ENCODE measurements at places on chromosomes 12 and 14.
A peak's percentile ranks its signal among the peaks of the same experiment; 100 is the strongest.

DNA sequence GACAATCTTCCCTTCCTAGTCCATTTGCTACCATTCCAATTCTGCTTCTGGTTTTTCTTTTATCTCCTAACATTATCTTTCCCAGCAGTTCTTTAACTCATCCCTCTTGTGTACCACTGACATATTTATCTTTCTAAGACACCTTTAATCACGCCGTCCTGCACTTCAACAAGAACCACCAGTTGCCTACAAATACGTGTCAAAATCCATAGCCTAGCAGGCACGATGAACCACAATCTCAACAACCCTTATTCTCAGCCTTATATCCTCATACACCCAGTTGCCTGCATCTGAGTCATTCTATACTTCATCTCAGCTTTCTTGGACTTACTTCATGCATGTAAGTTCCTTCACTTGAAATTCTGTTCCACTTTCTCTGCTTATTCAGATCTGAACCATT lies 16.4 kb upstream of the ST8SIA1 start:
- no peak for DNase-seq
- H3K4me3 ChIP-seq: no peak overlapping the region
- H3K27ac ChIP-seq: no peak overlapping the region
- no peaks in the 10 kb centered on the region for H3K36me3 ChIP-seq
- H3K4me1 ChIP-seq: no peaks in the 10 kb centered on the region

GRCh38 chr12:123602651-123603195 lies 824 bp downstream of the DDX55 start:
- H3K27ac ChIP-seq: peak overlapping the region; percentile 87
- no peaks in the 10 kb centered on the region for H3K27me3 ChIP-seq
- peak overlapping the region; percentile 95 for H3K4me3 ChIP-seq

DNA sequence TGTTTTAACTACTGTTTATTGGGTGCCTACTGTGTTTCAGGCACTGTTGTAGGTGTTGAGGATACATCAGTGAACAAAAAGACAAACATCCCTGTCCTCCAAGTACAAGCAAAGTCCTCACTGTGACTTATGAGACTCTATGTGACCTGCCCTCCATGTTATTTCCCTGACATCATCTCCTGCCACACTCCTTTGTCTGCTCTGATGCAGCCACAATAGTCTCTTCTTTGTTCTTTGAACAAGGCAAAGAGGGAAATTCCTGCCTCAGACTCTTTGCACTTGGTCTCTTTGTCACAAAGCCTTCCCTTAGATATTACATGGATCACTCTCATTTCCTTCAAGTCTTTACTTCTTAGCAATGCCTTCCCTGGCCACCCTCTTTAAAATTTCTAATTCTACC lies 240.1 kb upstream of the SRRM4 start:
- DNase-seq: no peak
- no peak overlapping the region for H3K27ac ChIP-seq
- no peaks in the 10 kb centered on the region for H3K36me3 ChIP-seq
- no peak overlapping the region for H3K4me3 ChIP-seq
- H3K27me3 ChIP-seq: no peaks in the 10 kb centered on the region

- H3K27me3 ChIP-seq: no peaks in the 10 kb centered on the region
- no peak overlapping the region for H3K27ac ChIP-seq
- H3K4me1 ChIP-seq: no peaks in the 10 kb centered on the region
- H3K4me3 ChIP-seq: no peak overlapping the region
- H3K36me3 ChIP-seq: no peaks in the 10 kb centered on the region
- no peak for DNase-seq
These were observed 150.9 kb upstream of the GRIP1 start for GRCh38 chr12:66829660-66830325.

GRCh38 chr14:28303248-28303647 lies 463.3 kb upstream of the FOXG1 start:
- H3K27ac ChIP-seq: no peak overlapping the region
- H3K4me3 ChIP-seq: no peak overlapping the region
- H3K36me3 ChIP-seq: no peaks in the 10 kb centered on the region
- H3K27me3 ChIP-seq: no peaks in the 10 kb centered on the region
- H3K4me1 ChIP-seq: no peaks in the 10 kb centered on the region
- DNase-seq: no peak

- no peaks in the 10 kb centered on the region for H3K36me3 ChIP-seq
- H3K4me1 ChIP-seq: peaks cover 11% of the 10 kb centered on the region
- H3K27ac ChIP-seq: no peak overlapping the region
- no peak overlapping the region for H3K4me3 ChIP-seq
These were observed 4.2 kb downstream of the PPM1H start for GRCh38 chr12:62930546-62931425.

DNA sequence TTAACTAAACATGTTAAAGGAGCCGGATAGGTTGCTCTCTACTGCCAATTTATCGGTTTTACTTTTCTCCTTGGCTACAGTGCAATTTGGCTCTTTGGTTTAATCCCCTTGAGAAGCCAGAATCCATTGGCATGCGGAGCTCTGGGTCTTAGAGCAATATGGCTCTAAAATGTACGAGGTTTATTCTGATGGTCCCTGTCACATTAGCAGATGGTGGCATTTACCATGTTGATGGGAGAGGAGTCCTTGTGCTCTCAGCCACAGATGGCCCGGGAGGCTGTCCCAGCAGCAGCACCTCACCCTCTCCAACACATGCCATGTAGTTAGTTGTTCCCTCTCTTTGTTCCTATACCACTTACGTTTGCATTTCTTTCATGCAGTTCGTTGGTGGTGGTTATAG lies 179.7 kb downstream of the RGS6 start:
- no peaks in the 10 kb centered on the region for H3K36me3 ChIP-seq
- no peak overlapping the region for H3K4me3 ChIP-seq
- no peaks in the 10 kb centered on the region for H3K27me3 ChIP-seq
- no peak overlapping the region for H3K27ac ChIP-seq

GRCh38 chr14:53306911-53307310 lies 153.8 kb upstream of the DDHD1 start:
- peaks cover 6% of the 10 kb centered on the region for H3K27me3 ChIP-seq
- peaks cover 12% of the 10 kb centered on the region for H3K4me1 ChIP-seq
- peak; percentile 86 for DNase-seq
- H3K4me3 ChIP-seq: peak overlapping the region; percentile 77
- H3K27ac ChIP-seq: no peak overlapping the region
- no peaks in the 10 kb centered on the region for H3K36me3 ChIP-seq

DNA sequence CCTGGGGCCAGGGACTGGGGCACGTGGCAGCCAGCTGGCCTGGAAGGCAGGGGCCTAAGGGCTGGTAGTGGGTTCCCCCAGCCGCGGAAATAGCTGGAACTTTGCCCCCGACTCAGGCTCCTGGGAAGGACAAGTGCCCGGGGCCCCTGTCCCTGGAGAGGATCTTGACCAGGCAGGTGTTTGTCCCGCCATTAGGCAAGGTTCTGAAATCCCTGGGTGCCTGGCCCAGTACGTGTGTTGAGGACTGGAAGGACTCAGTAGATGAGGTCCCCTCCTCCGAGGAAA lies 94.2 kb downstream of the B4GALNT3 start:
- peaks cover 27% of the 10 kb centered on the region for H3K27me3 ChIP-seq
- no peak overlapping the region for H3K4me3 ChIP-seq
- H3K4me1 ChIP-seq: no peaks in the 10 kb centered on the region
- H3K27ac ChIP-seq: no peak overlapping the region
- H3K36me3 ChIP-seq: no peaks in the 10 kb centered on the region
- DNase-seq: peak; percentile 57

DNA sequence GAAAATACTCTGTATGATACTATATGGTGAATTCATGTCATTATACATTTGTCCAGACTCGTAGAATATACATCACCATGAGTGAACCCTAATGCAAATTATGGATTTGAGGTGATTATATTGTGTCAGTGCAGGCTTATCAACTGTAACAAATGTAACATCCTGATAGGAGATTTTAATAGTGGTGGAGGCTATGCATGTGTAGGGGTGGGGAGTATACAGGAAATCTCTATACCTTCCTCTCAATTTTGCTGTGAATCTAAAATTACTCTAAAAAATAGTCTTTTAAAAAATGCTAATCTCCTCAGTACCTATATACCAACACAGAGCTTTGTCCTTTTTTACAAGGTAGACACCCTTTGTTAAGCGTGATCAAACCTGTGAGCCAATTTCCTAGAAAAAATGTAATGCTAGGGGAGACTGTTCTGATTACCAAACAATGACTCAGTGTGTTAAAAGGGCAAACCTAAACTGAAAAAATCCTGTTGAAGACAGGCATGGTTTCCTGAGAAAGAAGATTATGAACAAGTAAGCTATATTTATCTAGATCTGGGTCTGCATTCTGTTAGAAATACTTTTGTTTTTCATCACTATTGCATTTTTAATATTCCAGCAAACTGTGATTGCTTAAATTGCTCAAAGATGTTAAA lies 170.9 kb downstream of the DUSP6 start:
- peak overlapping the region; percentile 55 for H3K27ac ChIP-seq
- H3K27me3 ChIP-seq: no peaks in the 10 kb centered on the region
- no peaks in the 10 kb centered on the region for H3K36me3 ChIP-seq
- no peak for DNase-seq
- H3K4me1 ChIP-seq: peaks cover 27% of the 10 kb centered on the region

GRCh38 chr12:50174971-50175715 lies 8.0 kb upstream of the CERS5 start:
- H3K27ac ChIP-seq: no peak overlapping the region
- no peaks in the 10 kb centered on the region for H3K4me1 ChIP-seq
- H3K4me3 ChIP-seq: no peak overlapping the region
- H3K27me3 ChIP-seq: no peaks in the 10 kb centered on the region
- peak; percentile 89 for DNase-seq
- H3K36me3 ChIP-seq: peaks cover 51% of the 10 kb centered on the region

DNA sequence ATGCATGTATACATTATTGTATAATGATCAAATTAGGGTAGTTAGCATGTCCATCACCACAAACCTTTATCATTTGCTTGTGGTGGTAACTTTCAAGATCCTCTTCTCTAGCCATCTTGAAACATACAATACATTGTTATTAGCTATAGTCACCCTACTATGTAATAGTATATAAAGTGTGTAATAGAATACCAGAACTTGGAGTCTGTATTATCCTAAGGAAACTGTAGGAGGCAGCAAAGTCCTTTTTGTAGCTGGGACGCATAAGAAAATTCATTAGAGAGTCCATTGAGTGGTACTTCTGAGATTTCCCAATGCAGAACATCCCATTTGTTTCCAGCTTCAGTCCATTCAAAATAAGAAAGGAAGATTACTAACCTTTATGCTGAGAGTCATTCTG lies 325.9 kb upstream of the LRFN5 start:
- H3K27me3 ChIP-seq: no peaks in the 10 kb centered on the region
- H3K4me3 ChIP-seq: no peak overlapping the region
- no peaks in the 10 kb centered on the region for H3K36me3 ChIP-seq

GRCh38 chr12:56221232-56221756 lies 428 bp downstream of the RNF41 start:
- H3K4me3 ChIP-seq: peak overlapping the region; percentile 86
- peak; percentile 98 for DNase-seq
- peaks cover 32% of the 10 kb centered on the region for H3K4me1 ChIP-seq
- no peaks in the 10 kb centered on the region for H3K27me3 ChIP-seq
- peak overlapping the region; percentile 96 for H3K27ac ChIP-seq

DNA sequence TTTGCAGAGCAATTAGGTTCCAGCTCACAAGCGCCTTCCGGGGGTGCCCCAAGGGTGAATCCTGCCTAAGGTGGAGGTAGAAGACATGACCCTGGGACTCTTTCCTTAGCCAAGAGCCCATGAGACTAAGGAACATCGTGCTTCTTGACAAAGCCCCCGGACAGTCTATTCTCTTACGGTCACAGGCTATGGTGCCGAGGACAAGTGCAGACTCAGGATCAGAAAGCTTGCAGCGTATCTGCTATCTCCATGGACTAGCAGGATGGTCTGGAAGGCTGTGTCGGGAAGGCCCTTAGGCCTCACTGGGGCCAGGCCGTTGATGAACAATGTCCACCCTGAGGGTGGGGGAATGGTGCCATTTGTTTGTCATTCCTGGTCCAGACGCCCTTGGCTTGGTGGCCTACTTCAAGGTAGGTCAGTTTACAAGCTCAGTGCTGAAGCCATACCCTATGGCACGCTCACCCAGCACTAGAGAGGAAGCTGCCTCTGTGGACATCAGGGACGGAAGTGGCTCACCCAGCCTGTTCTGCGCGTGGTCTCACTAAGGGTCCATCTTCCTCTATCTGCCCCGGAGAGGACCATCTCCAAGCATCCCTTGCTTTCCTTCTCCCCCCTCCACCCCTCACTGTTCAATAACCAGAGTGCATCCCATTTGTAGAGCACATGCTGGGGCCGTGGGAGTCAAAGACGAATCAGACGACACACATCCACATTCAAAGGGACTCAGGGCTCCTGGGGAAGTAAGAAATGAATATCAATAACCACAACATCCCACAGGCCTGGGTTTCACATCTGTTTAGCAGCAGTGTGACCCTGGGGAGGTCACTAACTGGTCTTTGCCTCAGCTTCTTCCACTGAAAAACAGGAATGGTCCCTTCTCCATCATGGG lies 45.0 kb upstream of the IQSEC3 start:
- H3K4me1 ChIP-seq: no peaks in the 10 kb centered on the region
- H3K4me3 ChIP-seq: no peak overlapping the region
- peak; percentile 82 for DNase-seq

DNA sequence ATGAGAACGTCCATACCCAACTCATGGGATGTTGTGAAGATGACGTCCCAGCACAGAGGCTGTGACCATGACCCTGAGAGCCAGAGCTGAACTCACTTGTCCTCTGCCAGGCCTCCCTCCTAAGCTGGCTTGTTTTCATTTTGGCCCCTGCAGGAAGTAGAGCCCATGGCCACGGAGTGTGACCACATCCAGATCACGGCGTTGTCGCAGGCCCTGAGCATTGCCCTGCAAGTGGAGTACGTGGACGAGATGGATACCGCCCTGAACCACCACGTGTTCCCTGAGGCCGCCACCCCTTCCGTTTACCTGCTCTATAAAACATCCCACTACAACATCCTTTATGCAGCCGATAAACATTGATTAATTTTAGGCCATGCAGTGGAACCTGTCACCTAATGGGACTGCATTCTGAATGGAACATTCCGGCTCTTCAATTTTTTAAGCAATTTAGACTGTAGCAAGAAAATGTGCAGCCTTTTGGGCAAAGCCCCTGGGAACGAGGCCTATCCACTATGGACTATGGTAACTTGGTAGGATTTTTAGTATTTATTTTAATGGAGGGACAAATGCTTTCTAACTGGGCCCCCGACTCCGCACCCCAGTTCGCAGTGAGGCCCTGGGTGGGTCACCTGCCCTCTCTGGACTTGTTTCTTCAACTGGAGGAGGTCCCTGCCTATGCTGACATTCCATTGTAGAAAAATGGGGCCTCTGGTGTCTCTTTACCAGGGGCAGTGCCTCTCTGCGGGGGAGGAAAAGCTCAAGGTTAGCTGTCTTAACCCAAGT lies 19.6 kb downstream of the OTUB2 start:
- no peaks in the 10 kb centered on the region for H3K27me3 ChIP-seq
- H3K4me3 ChIP-seq: no peak overlapping the region
- H3K4me1 ChIP-seq: peaks cover 23% of the 10 kb centered on the region
- H3K27ac ChIP-seq: no peak overlapping the region
- peaks cover 50% of the 10 kb centered on the region for H3K36me3 ChIP-seq
- no peak for DNase-seq

GRCh38 chr12:39505554-39505953 lies 62.6 kb upstream of the KIF21A start:
- no peak overlapping the region for H3K4me3 ChIP-seq
- no peaks in the 10 kb centered on the region for H3K36me3 ChIP-seq
- no peak overlapping the region for H3K27ac ChIP-seq
- peaks cover 5% of the 10 kb centered on the region for H3K4me1 ChIP-seq
- H3K27me3 ChIP-seq: no peaks in the 10 kb centered on the region
- DNase-seq: no peak
